Activated CD8-positive, alpha-beta memory T cell treated with anti-CD3 and anti-CD28 coated beads for 1 hour (primary cell): ENCODE measurements at places on chromosomes 2 and 18.
A peak's percentile ranks its signal among the peaks of the same experiment; 100 is the strongest.

- DNase-seq, result no peak
Measured at GRCh38 chr2:186909095-186909494, 60.1 kb upstream of the ZSWIM2 start.

DNA sequence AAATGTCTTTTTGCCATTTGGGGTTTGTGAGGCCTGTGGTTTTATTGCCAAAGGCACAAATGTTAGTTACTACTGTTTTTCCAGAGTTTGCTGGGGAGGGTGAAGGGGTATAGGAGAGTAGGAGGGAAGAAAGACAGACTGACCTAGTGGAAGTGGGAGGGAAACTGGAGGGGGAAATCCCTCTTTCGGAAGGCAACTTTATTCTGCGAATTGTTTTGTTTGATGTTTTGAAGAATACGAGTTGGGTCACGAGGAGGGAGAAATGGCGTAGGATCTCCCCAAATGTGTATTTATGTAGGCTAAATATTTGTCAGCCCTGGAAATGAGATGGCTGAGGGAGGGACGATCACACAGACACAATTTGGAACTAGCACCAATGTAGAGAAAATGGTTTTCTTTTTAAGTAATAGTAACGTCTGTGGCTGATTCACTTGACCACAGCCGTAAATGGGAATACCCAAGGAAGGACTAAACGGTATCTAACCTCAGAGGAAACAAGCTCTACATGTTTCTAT lies 172.3 kb downstream of the ICOS start:
- DNase-seq, result no peak

- no peak for DNase-seq
Measured at GRCh38 chr18:74331404-74331803, 15.8 kb downstream of the C18orf63 start.

- no peak for DNase-seq
Measured at GRCh38 chr2:240441326-240441992, 6.0 kb downstream of the GPC1 start.

DNA sequence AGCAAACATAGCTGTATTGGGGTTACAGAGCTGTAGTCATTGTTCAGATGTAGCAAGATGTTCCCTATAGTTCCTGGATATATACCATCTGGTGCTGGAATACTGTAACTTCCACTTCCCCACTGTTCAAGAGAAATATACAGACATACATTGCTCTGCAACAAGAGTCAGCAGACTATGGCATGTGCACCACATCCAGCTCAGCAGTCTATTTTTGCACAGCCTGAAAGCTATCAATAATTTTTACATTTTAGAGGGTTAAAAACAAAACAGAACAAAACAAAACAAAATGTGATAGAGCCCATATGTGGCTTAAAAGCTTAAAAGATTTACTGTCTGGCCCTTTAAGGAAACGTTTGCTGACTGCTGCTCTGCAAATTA lies 31.8 kb upstream of the VIT start:
- DNase-seq, result no peak

DNA sequence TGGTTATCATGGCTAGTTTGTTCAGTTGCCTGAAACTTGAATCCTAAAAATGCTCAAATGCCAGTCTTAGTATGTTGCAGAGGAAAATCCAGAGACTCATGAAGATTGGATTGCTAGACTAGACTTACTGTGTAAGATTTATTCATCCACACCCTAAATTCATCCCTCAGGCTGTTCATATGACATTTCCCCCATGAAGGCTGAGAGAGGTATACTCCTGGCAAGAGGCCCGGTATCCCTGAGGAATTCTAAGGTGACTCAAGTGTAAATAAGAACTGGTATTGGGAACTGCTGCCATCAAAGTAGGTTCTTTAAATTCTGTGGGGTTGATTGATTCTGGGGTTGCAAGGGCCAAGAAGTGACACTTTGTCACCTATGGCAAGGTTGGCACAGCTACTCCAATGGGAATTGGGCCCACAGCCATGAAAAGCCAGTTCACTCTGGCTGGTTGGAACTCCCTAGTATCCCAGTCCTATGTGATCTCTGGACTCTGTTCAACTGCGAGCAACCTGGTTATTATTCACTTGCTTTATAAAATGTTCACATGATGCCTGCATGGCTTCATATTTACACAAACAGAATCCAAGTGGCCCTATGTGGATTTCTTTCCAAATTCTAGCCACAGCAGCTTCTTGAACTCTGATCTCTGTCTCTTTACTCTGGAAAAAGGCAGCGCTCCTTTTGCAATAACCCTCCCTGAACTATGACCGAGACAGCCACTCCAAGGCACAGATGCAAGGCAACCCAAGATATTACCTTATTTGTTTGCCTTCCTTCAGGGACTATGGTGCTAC lies 429.1 kb downstream of the CBLN2 start:
- no peak for DNase-seq

DNA sequence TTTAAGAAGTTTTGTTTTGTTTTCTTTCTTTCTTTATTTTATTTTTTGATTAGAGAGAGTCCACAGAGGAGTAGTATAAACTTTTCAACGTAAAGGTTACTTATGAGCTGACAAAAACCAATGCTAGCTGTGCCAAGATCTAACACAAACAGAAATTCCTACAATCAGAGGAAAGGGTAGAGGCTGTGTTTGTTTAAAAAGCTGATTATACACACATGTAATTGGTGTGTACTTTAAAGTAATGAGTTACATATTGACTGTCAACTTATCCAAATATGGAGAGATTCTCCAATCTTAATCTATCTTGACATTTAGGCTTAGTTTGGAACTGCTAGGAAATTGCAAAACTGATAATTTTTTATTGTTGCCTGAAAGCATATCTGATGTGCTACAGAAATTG lies 63.7 kb upstream of the FAM110C start:
- DNase-seq, result no peak

DNA sequence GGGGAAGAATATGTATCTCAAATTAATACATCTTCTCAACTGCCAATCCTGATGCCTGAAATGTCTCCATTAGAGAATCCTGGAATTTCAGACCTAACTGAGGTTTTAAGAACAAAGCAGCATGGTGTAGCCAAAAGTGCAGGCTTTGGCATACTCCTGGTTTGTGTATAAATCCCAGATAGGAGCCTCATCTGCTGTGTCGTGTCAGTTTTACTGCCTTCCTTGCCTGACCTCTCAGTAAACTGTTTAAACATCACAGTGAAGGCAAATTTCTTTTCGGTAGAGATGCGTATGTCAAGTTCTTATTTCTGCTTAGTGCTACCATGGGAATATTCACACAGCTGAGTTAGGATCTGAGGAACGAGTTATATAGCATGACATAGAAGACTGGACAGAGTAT lies 7.3 kb downstream of the SCG2 start:
- DNase-seq, result no peak

DNA sequence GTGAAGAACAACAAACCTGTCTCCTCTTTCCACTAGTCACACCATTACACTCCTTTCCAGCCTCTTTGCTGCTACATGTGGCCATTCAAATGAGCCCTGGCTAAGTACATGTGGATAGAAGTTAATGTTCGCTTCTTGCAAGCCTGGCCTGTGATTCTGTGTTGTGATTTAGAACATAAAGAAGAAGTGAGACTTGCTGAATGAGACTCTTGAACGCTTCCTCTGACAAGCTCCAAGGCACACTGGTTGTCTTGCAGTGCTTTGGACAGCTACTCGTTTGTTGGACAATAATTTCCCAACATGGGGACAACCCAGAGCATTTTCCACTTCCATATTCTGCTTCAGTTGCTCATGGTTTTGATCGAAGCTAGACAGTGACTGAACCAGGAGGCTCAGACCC lies 57.3 kb downstream of the CCDC74A start:
- DNase-seq, result no peak

DNA sequence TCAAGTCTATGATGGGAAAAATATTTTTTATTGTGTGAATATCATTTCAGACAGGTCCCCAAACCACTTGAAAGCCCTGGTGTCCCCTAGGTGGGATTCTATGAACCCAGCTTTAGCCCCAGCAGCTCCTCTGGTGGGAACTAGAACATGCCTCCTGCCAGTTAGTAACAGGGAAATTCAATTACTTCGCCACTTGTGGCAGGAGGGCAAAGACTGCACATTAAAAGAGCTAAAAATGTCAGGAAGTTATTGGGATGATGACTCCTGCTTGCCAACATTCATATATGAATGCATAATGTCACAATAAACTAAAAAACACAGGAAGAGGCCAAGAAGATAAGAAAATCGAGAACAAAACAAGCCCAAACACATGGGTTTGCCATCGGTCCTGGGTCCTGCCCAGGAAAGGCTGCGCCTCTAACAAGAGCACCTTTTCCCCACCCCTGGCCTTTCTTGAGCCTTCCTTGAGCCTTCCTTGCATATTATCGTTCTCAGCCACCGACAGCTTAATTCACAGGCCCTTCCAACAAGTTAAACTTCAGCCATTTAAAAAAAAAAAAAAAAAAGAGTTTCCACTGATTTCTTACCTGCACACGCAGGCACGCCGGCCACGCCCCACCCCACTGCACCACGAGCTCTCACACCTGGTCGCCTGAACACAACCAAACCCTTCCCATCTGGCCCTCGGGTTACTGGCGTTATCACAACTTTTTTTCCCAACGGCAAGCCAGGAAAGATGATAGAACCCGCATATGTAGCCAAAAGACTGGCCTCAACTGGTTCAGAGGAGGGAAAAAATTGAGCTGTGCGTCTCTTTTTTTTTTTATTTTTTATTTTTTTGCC lies 23.4 kb downstream of the BCL11A start:
- no peak for DNase-seq

DNA sequence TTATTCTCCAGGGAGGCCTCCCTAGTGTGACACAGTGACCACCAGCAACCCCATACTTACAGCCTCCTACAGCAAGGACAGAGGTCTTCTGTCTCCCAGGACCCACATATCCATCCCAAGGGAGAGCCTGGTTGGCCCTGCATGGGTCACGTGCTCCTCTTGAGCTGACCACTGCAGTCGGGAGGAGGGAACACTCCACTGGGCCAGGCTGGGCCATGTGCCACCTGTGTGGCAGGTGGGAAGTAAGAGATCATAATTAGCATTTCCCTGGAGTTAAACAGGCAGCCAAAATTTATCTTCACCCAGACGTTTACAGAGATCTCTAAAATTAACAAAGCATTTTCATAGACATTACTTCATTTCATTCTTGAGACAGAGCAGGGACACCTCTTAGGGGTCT lies 33.4 kb upstream of the MLPH start:
- DNase-seq, result no peak

- DNase-seq, result no peak
Measured at GRCh38 chr2:6143812-6144211, 451.6 kb downstream of the SOX11 start.

DNA sequence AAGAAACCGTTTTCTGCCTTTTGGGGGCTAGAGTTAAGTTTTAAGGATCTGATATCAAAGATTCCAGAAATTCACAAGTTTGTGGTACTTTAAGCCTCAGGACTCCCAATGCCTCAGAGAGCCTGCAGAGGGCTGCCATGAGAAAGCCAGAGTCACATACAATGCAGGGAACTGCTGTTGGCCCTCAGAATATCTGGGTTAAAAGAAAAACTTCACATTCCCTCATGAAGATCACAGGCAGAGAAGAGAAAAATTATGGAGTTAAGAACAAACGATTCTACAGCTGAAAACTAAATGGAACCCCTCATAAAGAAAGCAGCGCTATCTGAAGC lies 39.5 kb downstream of the HDAC4 start:
- no peak for DNase-seq

- DNase-seq, result no peak
Measured at GRCh38 chr2:141301551-141301950, 829.3 kb downstream of the LRP1B start.

GRCh38 chr2:232521959-232522622 lies 1.9 kb downstream of the PRSS56 start:
- DNase-seq, result peak; percentile 66

- DNase-seq, result no peak
Measured at GRCh38 chr18:39340418-39340817, 1774.8 kb upstream of the CELF4 start.

- DNase-seq, result no peak
Measured at GRCh38 chr18:76938619-76939018, 116.3 kb downstream of the ZNF236 start.

DNA sequence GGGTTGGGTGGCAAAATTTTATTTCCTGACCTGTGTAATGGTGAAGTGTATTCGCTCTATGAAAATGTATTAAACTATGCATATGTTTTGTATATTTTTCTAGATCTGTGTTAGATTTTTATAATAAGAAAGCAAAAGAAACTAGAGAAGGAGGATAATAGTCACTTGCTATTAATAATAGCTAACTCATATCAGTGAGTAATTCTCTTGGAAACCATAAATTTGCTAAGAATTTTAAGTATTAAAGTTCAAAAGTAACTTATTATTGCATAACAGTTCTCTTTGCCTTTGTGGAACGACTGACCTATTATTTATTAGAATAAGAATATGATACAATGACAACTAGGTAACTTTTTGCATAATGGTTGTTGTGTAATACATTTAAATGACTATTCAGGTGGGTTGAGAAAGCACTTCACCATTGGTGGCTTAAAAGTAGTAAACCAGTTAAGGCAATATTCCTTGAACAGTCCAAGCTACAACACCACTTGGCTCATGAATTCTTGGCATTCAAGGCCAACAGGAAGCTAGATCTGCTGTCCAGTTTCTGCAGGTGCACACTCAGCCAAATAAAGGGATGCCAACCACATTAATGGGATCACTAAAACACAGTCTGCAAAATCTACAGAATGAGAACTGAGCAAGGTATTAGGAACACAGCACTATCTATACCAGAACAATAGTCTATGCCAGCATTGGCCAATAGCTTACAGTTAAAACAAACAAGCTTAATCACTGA lies 921.3 kb downstream of the CPS1 start:
- DNase-seq, result no peak

GRCh38 chr2:140851258-140851981 lies 1279.4 kb downstream of the LRP1B start:
- DNase-seq, result no peak
